Liver (tissue), 10 donors: ENCODE measurements at places on chromosomes 3 and 15.

- DNase-seq, result no peak
These were observed 40.9 kb downstream of the HDC start for GRCh38 chr15:50224606-50225005.

DNA sequence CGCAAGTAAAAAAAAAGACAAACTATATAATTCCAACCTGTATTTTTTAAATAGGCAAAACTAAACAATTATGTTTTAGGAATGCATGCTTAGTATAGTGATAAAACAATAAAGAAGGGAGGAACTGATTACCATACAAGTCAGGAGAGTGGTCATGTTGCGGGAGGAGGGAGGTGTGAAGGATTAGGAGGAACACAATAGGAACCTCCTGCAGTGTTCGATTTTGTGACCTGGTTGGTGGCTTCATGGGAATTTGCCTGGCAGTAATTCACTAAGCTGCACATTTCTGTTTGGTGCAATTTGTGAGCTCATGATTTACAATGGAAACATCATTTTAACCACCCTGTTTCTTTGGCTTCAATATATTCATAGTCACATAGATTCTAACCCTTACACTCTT lies 78.3 kb downstream of the TPRA1 start:
- DNase-seq, result no peak

DNA sequence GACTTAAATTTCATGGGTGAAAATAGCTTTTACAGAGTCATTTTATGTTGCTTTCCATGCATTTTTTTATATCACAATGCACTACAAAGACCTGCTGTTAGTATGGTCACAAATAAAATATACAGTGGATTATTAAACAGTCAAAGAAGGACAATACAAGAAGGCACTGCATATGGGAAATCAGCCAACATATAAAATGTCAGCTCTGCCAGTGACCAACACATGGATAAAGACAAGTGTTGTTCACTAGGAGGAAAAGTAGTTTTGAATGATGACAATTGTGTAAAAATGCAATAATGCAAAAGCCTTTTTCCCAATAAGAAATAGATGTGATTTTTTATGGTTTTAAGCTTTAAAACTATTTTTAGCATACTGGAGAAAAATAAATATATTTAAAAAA lies 425.3 kb upstream of the CBLB start:
- no peak for DNase-seq

- no peak for DNase-seq
These were observed 107.8 kb downstream of the PTPRG start for GRCh38 chr3:61669203-61669602.

GRCh38 chr15:64847016-64847415 lies 5.3 kb downstream of the PLEKHO2 start:
- DNase-seq, result no peak

DNA sequence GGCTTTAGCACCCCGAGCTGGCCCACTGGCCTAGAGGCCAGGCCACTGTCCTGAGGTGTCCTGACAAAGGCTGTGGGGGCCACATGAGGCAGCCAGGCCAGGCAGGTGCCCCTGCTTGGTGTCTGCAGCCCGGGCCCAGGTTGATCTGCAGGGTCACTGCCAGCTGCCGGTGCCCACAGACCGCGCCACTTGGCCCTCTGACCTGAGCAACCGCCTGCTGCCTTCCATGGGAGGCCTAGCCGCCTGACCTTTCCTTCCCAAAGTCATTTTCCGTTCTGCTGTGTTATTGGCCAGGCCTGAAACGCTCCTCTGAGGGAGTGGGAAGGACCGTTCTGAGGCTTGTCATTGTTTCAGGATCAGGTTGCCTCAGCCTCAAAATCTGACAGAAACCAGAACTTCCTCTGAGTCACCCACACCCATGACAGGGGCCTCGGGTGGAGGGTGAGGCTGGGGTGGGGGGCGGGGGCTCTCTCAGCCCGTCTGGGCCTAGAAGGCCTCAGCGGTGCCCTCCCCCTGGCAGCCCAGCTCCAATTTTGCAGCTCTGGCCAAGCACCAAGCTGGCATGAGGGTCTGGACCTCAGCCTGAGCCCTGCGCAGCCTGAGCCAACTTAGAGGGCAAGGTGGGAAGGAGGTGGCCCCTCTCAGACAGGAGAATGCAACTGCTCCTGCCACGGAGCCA lies 140.7 kb upstream of the MEF2A start:
- DNase-seq, result no peak

DNA sequence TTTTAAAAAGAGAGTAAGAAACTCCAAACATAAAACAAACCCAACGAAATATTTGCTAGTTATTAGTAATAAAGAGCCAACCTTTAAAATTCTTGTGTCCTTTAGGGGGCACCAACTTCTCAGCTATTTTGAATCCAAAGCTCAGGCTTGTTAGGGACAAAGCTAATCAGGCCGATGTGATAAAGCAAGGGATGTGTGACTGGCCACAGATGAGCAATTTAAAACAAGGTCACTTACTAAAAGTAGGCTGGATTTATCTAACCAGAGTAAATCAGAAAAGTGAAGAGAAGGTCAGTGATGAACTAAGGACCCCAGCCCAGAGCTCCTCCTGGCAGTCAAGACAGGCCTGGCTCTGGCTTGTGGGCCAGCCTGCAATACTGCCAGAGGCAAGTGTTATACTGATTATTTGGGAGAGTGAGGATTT lies 108.5 kb downstream of the CYP19A1 start:
- no peak for DNase-seq

- no peak for DNase-seq
These were observed 22.8 kb upstream of the SSR3 start for GRCh38 chr3:156577736-156578135.

DNA sequence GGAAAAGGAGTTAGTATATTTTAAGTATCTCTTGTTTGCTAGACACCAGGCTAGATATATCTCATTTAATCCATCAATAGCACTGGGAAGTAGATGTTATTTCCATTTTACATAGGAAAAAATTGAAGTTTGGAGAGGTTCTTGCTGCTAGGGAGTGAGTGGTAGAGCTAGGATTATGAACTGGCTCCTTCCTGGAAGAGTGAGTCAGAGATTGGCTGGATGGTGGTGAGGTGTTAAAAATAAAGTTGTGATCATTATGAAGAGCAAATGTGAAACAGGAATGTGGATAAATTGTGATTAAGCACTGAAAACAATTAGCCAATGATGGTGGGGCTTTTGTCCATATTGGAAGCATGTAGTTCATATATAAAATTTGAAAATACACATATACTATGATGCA lies 234.2 kb downstream of the WNT5A start:
- no peak for DNase-seq

- peak; percentile 61 for DNase-seq
These were observed at the start of gene ALS2CL for GRCh38 chr3:46693038-46693891. ALS2CL (minus strand) TSS chr3:46693679; CDS start chr3:46689440, 4,239 bp downstream.

DNA sequence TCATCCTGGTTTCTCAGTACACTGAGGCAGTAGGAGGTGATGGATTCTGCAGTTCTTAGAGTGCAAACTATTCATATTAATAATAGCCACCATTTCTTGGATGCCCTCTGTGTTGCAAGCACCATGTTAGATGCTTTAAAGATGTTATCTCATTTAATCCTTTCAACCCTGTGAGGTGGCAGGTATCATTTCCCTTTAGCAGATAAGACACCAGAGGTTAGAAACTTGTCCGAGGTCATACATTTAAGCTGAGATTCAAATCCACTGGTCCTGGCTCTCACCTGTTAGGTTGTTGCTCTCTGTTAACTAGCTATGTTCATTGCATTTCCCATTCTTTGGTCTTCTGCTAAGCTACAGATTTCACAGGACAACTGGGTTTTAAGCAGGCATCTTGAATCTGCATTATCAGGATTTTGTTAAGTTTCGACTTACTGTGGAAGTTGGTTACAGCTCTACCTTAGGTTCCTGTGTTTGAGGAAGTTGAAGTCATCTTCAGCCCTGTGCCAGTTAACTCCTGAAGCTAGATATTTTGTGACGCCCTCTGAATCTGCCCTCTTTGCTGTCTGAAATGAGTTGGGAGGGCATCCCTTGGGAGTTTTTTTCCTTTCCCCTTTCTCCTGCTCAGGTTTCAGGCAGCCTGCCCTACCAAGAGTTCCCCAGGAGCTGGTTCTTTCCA lies 6.4 kb downstream of the PDE8A start:
- no peak for DNase-seq

DNA sequence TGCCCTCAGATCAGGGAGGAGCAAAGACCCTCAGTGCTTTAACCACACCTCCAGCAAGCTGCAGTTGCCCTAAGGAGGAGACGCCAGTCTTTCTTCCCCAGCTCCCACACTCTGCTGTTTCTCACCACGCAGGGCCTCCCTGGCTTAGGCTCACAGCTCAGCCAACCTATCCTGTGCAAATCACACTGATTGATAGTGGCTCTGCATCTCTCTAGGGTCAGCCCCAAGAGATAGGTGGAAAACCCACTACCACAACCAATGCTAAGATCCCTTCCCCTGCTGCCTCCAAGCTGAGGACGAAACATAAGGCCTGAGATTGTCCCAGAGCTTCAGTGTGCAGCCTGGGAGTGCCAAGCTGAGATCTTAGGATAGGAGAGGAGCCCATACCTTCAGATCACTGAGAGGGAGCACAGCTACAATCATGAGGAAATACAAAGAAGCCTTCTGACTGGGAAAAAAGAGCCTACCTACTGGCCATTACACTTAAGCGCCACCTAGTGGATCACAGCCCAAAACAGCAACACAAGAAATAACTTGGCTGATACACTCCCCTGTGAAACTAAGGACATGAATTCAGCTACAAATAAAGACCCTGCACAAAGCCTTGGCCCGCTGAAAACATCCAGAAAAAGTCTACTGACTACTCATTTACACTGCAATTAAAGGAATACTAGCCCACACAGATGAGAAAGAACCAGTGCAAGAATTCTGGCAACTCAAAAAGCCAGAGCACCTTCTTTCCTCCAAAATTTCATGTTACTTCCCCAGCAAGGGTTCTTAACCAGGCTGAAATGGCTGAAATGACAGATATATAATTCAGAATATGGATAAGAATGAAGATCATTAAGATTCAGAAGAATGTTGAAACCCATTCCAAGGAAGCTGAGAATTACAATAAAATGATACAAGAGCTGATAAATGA lies 271.5 kb upstream of the DCBLD2 start:
- DNase-seq, result peak; percentile 34

GRCh38 chr3:19046440-19046839 lies 101.9 kb upstream of the KCNH8 start:
- no peak for DNase-seq

DNA sequence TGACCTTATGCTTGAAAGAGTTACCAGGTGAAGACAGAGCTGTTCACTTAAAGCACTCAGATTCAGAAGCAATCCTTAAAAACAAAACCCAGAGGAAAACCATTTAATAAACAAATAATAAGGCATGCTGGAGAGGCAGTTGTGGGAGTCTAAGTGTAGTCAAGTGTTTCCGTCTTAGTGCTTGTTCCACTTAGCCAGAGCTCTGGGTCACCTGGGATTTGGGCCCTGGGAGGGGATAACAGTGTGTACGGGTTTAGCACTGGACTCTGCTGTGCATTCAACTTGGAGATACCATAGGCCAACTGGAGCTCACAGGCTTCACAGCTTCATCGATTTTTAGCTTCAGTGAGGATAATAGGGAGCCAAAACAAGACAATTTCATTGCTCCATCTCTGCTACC lies 444.6 kb downstream of the CNTN4 start:
- no peak for DNase-seq

DNA sequence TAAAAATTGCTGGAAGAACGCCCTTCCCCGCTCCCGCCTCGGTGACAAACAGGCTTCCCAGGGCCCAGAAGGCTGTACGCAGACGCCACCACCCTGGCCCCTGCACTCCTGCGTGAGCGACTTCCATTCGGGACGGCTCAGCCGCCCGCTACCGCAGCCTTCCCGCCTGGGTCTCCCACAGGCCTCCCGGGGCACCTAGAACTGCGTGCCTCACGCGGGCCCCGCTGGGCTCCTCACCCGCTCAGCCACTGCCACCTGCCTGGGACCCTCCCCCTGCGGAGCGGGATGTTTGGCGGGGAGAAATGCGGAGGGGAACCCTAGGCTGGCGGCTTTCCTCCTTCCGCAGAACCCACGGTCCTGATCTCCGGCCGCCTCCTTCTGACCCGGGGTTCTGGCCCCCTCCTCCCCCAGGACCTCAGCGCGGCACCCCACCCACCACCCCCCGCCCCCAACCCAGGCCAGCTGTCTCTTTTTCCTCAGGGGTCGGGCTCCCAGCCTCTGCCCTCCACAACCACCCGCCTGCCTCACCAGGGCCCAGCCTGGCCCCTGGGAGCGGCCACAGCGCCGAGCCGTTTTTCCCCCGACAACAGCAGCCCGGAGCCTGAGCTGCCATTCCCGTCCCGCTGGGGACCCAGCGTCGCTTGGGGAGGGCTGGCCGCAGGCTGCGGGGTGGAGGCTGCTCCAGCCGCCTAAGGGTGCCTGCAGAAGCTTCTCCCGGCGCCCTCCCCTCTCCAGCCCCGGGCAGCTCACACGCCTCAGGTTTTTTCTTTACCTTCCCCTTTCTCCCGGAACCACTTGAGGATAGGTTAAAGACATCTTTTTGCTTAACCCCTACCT lies 27.6 kb upstream of the RAB7A start:
- peak; percentile 52 for DNase-seq

- DNase-seq, result no peak
These were observed 74.0 kb upstream of the HACD2 start for GRCh38 chr3:123658852-123659206.

DNA sequence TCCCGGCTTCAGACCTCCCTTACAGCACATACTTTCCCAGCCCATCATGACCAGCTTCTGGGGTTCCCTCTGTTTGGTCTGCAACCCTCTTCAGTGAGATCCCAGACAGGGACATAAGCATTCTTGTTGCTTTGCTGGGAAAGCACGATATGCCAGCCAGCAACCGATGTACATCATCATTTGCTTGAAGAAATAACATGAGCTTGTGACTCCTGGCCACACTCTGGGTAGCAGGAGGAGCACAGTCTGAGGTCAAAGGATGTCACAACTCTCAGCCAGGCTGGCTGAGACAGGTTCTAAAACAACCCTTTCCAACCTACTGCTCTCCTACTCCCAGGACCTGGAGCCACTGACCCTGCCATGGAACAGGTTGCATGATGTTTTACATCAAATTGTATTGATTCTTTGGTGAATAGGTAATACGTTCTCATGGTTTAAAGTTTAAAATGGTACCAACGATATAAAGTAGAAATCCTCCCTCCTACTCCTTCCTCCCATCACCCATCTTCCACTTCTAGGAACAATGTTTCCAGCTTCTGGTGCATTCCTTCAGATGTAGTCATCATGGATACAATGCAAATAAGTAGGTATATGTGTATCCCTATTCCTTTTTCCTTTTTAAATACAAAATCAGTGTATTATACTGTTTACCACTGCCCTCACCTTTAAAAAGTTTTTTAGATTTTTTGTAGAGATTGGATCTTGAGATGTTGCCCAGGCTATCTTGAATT lies 190.3 kb downstream of the OPA1 start:
- no peak for DNase-seq

DNA sequence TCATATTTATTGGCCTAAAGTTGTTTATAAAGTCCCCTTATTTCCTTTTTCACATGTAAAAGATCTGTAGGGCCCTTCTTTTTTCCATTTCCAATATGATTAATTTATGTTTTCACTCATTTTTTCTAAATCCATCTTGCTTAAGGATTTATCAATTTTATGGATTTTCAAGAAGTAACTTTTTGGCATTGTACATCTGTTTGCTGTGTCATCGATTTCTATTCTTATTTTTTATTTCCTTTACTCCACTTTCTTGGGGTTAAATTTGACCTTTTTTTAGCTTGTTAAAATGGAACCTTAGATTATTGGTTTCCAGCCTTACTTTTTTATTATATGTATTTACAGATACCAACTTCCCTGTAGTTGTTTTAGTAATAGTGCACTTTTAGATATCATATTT lies 207.9 kb downstream of the LRTM1 start:
- no peak for DNase-seq

- DNase-seq, result no peak
These were observed 74.6 kb upstream of the BNC1 start for GRCh38 chr15:83358972-83359564.
